Daoy (cell line): ENCODE measurements at places on chromosomes 2 and 18. TPM values are rescaled to one million over a fixed set of nuclear protein-coding genes. Genes with fewer than 3 reads are reported as not detected.

UGT1A10 gene
- total RNA-seq = 8.2 and 13.4 TPM in 2 replicates

VIL1 gene
- 0.06 TPM in 1 of 2 replicates, not detected in the other for total RNA-seq

PDIA6 gene
- 381 and 427 TPM in 2 replicates for total RNA-seq

SPP2 gene
- not detected in 2 replicates for total RNA-seq

GCG gene
- total RNA-seq = not detected in 2 replicates

STK16 gene
- total RNA-seq = 5.4 and 8.9 TPM in 2 replicates

SLC16A14 gene
- total RNA-seq = 1.9 and 2.1 TPM in 2 replicates

SP140L gene
- total RNA-seq = 13.9 and 16.2 TPM in 2 replicates

ELAC1 gene
- total RNA-seq = 8.3 and 13.0 TPM in 2 replicates

KCNIP3 gene
- 2.6 and 5.5 TPM in 2 replicates for total RNA-seq

CHCHD5 gene
- 18.9 and 26.2 TPM in 2 replicates for total RNA-seq

RAB31 gene
- 18.2 and 19.3 TPM in 2 replicates for total RNA-seq

REG3G gene
- not detected in 2 replicates for total RNA-seq

KLHL41 gene
- total RNA-seq = 0.15 and 0.51 TPM in 2 replicates

VWA3B gene
- total RNA-seq = 0.77 TPM in 1 of 2 replicates, not detected in the other

CFC1 gene
- not detected in 2 replicates for total RNA-seq

TMEM178A gene
- total RNA-seq = 1.3 and 1.4 TPM in 2 replicates

FOXD4L1 gene
- total RNA-seq = 0.11 TPM in 1 of 2 replicates, not detected in the other

RAPGEF4 gene
- total RNA-seq = 0.24 and 0.51 TPM in 2 replicates

RGPD3 gene
- total RNA-seq = 0.06 and 0.80 TPM in 2 replicates

GRCh38 chr2:17171446-17172049 lies 346.7 kb downstream of the RAD51AP2 start:
- DNase-seq = no peak

GRCh38 chr2:240527153-240527750 lies 30.5 kb downstream of the ANKMY1 start:
- no peak for DNase-seq

DNA sequence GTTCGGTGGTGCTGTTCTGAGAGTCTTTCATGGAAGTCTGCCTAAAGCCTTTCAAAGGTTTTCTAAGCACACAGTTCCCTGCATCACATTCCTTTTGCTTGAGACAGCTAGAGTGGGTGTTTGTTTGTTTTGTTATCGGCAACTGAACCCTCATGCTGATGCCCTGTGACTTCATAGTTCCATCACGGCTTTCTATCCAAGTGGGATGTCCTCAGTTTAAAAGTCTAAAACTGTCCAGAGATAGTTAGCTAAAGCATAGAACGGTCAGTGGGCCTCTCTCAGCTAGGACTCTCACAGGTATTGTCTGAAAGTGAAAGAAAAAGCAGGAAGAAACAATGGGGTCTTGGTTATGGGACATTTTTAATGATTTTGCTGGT lies 337.3 kb downstream of the OSR1 start:
- peak; percentile 74 for DNase-seq

DNA sequence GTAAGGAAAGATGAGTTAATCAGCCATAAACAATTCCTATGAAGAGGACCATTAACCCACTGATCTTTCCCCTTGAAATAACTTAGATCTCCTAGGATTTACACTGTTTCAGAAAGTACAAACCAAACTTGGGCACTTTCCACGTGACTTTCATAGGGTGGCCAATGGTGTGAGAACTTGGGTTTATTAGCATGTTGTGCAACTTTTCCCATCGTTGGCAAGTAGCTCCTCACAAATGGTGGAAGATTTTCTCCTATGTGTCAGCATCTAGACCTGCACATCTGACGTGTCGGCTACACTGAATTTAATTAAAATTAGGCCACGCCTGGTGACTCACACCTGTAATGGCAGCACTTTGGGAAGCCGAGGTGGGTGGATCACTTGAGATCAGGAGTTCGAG lies 116.3 kb downstream of the GALNT1 start:
- peak; percentile 5 for DNase-seq

DNA sequence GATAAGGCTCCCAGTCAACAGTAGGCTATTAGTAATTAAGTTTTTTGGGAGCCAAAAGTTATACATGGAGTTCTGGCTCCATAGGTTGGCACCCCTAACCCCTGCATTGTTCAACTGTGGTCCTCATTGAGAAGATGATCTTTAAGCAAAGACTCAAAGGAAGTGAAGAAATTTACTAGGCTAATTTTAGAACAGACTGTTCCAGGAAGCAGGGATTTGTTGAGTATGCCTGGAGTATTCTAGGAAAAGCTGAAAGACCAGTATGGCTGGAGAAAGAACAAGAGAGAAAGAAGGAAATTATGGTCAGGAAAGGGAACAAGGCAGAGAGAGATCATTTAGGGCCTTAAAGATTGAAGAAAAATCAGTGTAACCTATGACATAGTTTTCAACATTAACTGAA lies 125.1 kb downstream of the PMAIP1 start:
- no peak for DNase-seq

DNA sequence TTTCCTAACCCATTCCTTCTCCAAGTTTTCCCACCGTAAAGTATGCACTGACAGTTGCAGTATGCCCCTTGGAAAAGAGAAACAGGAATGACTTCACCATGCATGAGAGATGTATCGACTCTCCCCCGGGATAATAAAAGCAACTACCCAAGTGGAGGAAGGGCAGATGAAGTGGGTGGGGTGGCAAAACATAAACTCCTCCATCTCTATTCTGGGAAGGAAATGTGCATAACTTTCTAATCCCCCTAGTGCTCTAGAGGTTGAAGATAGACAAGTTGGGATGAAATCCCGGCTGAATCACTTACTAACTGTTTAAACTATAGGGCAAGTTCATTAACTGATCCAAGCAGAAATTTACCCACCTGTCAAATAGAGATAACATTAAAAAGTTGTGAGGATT lies 89.2 kb downstream of the PIGN start:
- no peak for DNase-seq

DNA sequence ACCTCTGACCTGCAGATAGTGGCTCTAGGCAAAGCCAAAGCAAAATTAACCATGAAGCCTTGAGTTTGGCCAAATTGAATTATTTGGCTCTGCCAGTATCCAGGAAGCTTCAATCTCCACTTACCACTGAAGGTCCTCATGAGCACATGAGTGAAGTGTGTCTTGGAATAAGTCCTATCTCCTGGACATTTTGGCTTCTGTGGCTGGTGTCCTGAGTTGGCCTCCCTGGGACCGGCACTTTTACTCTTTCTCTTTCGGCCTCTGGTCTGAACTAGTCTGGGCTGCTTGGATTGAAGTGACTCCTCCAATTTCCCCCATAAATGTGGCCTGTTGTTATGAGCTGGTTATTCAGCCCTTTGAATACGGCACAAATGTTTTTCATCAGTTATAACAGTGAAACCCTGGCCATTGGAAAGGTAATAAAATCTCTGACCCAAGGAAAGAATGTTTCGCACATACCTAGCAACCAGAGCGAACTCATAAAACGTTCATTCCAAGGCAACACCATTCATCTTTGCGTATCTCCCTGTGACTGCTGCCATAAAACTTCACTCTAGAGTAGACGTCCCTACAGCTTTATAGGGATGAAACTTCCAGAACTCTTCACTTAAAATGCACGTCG lies 216.4 kb downstream of the LPIN1 start:
- no peak for DNase-seq

DNA sequence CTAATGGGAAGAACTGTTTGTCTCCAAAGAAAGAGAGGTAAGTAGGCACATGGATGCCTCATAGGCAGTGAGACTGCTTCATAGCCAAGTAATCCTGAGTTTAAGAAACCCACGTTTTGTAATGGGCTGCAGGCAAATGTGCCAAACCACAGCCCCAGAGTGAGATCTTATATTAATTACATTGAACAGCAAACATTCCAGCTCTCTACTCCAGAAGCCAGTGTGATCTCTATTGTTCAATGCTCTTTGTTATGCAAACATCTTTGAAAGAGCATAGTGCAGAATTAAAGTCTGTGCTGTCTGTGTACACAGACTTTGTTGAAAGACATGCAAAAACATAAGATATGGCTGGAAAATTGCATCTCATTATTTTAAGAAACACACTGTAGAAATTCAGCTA lies 720.8 kb upstream of the REG3G start:
- DNase-seq = no peak

DNA sequence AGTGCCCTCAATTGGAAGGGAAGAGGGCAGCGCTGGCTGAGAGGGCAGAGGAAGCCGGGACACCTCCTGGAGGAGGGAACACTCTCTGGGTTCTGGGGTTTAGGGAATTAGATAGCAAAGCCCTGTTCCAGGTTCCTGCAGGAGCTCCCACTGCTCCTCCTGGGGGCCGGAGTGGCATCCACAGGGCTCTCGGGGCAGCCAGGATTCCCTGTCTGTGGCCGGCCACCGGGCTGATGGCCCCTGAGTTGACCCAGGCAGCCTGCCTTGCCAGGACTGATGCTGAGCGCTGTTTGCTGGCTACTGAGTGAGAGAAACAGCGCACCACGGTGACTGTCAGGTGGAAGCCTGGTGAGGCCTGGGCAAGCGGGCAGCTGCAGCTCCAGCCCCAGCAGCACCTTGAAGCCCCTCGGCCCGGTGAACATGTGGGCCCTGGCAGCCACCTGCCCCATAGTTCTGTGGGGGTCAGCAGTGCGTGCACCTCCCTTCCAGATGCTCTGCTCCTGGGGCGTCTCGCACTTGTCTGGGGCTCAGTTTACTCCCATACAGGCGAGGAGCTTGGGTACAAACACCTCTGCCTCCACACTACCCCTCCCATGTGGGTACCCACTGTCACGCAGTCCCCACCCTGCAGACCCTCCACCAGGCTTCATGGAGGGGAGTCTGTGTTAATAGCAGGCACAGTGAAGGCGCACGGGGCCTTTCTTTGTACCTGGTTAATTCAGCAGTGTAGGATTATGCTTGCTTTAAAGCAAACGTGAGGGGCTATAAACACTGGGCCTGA lies 7.7 kb upstream of the ALLC start:
- no peak for DNase-seq

DNA sequence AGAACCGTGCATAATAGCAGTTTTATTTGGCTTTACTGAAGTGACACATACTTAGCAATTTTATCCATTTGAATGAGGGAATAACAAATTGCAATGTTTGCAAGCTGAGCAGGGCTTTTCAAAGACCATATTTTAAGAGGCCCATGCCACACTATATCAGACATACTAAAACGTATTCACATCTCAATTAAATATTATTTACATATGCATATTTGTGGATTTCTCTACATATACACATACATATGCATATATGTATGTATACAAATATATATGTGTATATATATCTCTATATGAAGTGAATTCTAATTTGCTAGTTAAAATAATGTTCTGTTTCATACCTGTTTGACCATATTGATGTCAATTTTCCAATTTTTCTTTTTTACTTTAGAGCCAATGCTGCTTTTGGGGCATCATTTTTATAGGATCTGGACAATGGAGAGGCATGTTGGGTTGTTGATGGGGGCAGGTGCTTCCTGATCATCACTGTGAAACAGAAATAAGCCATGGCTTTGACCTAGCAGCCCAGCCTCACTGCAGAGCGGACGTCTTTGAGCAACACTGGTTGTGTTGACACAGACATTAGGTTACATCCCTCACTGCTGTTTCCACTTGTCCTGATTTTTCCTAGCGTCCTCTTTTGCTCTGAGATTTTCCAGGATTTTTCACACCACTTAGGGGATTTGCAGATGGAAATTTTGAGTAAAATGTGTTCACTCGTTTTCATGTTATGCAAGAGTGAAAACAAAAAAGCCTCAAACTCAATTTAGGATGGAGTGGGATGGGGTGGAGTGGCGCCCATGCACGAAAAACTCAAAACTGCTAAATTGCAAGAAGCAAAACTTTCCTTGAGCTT lies 56.9 kb downstream of the RDH14 start:
- no peak for DNase-seq

GRCh38 chr18:23107718-23108117 lies 27.6 kb upstream of the CABLES1 start:
- DNase-seq = peak; percentile 13

GRCh38 chr2:216996279-216996845 lies 136.5 kb upstream of the TNP1 start:
- no peak for DNase-seq

- DNase-seq = no peak
Observed at GRCh38 chr2:10222-10875, 36.0 kb downstream of the FAM110C start.

GRCh38 chr2:3483227-3483985 lies 35.9 kb downstream of the ADI1 start:
- DNase-seq = no peak

DNA sequence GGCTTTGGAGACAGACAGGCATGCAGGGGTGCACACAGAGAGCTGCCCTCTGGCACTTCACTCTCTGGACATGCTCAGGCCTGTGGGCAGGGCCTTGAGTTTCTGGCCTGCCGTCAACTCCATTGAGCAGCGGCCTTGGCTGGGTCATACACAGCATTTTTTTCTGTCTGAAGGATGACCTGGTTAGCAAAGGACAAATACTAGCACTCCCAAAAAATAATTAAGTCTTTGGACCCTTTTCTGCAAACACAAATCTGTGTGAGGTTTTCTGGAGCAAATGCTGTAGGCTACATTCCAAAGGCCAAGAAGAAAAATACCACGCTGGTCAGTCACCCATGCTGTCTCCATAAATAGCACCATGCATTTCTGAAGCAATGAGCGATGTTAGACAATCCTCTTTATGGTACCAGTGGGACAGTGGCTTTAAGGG lies 124.7 kb upstream of the CTAGE1 start:
- DNase-seq = no peak

GRCh38 chr2:46813020-46813415 lies 102.6 kb downstream of the MCFD2 start:
- no peak for DNase-seq

- DNase-seq = no peak
Observed at GRCh38 chr2:197298609-197299008, 12.0 kb downstream of the ANKRD44 start.

DNA sequence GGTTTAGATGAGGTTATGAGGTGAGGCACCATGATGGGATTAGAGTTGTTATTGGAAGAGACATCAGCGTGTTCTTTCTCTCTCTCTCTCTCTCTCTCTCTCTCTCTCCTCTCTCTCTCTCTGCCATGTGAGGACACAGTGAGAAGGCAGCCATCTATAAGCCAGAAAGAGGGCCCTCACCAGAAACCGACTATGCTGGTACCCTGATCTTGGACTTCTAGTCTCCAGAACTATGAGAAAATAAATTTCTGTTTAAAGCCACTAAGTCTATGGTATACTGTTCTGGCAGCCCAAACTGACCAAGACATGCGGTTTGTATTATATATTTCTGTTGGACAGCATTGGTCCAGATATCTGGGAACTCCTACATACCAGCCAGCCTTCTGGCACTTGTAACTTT lies 3.5 kb upstream of the LIPG start:
- no peak for DNase-seq

DNA sequence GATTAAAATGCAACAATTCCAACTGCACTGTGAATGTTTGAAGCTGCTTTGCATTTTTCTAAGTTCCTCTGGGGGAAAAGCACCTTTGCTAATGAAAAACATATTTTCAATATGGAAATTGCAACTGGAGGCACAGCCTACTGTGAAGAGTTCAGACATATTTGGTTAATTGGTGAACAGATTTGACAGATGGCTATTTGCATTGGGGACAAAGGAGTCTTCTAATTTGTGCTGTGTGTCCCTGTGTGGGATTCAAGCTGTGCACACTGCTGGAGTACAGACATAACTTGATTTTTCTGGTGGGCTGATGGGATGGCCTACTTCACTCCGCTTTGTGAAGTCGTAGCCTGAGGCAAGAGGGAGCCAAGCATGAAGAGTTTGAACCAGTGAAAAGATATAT lies 40.7 kb upstream of the ARHGAP25 start:
- DNase-seq = no peak

- DNase-seq = peak; percentile 6
Observed at GRCh38 chr2:117982376-117983033, 31.4 kb downstream of the CCDC93 start.

- no peak for DNase-seq
Observed at GRCh38 chr2:166591226-166591625, 97.2 kb upstream of the SCN7A start.
